Fibroblast of villous mesenchyme (primary cell): ENCODE measurements at places on chromosomes 7 and 10. TPM values are rescaled to one million over a fixed set of nuclear protein-coding genes. Genes with fewer than 3 reads are reported as not detected.

- DNase-seq = peak; percentile 18
These were observed 63.1 kb downstream of the MALRD1 start for GRCh38 chr10:19111501-19112267.

The CPA2 gene
- 0.32 TPM in 1 of 2 replicates, not detected in the other for total RNA-seq

GRCh38 chr7:94266238-94266644 lies 128.5 kb upstream of the COL1A2 start:
- DNase-seq = peak; percentile 96

DNA sequence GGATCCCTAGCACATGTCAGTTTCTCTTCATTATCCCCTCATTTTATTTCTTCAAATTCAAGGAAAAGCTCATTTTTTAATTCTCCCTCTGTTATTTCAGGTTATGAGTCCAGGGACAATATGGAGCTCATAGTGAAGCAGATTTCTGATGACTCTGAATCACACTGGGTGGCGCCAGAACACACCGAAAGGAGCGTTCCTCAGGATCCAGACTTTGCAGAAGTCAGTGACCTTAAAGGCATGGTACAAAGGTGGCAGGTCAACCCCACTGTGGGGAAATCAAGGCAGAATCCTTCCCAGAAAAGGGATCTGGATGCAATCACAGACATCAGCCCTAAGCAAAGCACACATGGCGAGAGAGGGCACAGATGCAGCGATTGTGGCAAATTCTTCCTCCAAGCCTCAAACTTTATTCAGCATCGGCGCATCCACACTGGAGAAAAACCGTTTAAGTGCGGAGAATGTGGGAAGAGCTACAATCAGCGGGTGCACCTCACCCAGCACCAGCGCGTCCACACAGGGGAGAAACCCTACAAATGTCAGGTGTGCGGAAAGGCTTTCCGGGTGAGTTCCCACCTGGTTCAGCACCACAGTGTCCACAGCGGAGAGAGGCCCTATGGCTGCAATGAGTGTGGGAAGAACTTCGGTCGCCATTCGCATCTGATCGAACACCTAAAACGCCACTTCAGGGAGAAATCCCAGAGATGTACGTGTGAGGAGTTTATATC lies 21.4 kb downstream of the ZKSCAN5 start:
- DNase-seq = peak; percentile 12

DNA sequence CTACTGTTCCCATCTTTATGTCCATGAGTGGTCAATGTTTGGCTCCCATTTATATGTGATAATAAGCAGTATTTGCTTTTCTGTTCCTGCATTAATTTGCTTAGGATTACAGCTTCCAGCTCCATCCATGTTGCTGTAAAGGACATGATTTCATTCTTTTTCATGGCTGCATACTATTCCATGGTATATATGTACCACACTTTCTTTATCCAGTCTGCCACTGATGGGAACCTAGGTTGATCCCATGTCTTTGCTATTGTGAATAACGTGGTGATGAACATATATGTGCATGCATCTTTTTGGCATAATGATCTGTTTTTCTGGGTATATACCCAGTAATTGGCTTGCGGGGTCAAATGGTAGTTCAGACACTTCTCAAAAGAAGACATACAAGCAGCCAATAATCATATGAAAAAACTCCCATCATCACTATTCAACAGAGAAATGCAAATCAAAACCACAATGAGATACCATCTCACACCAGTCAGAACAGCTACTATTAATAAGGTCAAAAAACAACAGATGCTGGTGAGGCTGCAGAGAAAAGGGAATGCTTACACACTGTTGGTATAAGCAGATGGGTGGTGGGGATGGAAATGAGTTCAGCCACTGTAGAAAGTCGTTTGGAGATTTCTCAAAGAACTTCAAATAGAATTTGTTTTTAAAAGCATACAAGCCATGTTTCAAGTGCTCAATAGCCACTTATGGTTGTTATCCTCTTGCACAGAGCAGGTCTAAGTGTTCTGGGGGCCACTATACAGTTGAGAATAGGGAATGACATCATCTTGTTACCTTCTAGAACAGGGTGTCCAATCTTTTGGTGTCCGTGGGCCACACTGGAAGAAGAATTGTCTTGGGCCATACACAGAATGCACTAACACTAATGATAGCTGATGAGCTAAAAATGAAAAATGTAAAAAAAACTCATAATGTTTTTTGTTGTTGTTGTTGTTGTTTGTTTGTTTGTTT lies 23.2 kb upstream of the SDK1 start:
- DNase-seq = peak; percentile 21

The SPDYE16 gene
- total RNA-seq = not detected in 2 replicates

GRCh38 chr10:67807855-67808456 lies 30.0 kb downstream of the DNAJC12 start:
- no peak for DNase-seq

The MYL7 gene
- 0.43 TPM in 1 of 2 replicates, not detected in the other for total RNA-seq

The CLEC5A gene
- not detected in 2 replicates for total RNA-seq

The TLX1 gene
- not detected in 2 replicates for total RNA-seq

The FRMD4A gene
- total RNA-seq = 40.2 and 56.7 TPM in 2 replicates

The HTRA1 gene
- 88.9 and 160 TPM in 2 replicates for total RNA-seq

GRCh38 chr10:106424054-106424453 lies 740.5 kb downstream of the SORCS1 start:
- DNase-seq = peak; percentile 77

GRCh38 chr7:131196803-131197202 lies 130.9 kb upstream of the MKLN1 start:
- DNase-seq = peak; percentile 46

DNA sequence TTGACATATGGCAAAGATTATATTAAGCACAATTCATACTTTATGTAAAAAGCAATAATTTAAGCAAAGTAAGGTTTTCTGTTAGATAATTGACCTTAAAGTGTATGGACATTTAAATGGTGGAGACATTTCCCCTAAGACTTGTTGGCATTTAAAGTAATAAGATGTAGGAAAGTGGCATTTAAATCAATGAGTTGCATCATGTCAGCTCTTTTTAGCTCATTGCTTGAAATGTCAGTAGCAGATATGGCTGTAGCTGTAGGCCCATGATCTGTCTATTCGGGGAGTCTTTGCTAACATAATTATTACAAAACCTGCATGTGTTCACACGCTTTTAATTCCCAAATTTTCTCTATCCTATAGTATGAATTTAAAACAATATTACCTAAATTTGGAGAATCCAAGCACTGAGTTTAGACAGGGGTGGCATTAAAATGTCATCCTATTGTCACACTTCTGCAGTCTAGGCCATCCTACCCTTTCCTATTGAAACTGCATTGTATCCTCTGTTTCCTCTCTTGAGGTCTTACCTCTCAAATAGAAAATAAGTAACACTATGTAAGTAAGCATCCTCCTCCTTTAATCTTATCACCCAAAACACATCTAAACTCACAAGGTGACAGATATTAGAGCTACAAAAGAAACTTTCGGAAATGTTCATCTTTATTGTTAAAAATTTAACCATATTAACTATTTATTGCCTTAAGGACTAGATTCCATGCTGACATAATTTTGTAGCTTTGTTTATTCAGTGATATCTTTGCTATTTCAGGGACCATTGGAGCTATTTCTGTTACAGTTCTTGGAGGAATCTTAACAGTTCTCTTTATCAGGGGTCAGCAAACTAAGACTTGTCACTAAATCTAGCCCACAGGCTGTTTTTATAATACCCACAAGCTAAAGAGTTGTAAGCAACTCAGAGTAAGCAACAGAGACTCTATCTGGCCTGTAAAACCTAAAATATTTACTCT lies 91.2 kb downstream of the LCOR start:
- no peak for DNase-seq
